SK-N-SH (cell line): ENCODE measurements at places on chromosomes 12 and 14. TPM values are rescaled to one million over a fixed set of nuclear protein-coding genes. Genes with fewer than 3 reads are reported as not detected.

C12orf50 gene
- 0.03 and 0.10 TPM in 2 replicates for polyA plus RNA-seq

KLRF1 gene
- polyA plus RNA-seq, result not detected in 2 replicates

SAMD15 gene
- 1.7 and 3.0 TPM in 2 replicates for polyA plus RNA-seq

RNASE7 gene
- polyA plus RNA-seq, result not detected in 2 replicates

RTL1 gene
- polyA plus RNA-seq, result 0.05 and 0.07 TPM in 2 replicates

BCL2L2 gene
- polyA plus RNA-seq, result 30.6 and 49.4 TPM in 2 replicates

KSR2 gene
- 0.12 and 0.15 TPM in 2 replicates for polyA plus RNA-seq

MYO1H gene
- not detected in 2 replicates for polyA plus RNA-seq

PTPRB gene
- polyA plus RNA-seq, result 1.1 and 2.0 TPM in 2 replicates

FOXN4 gene
- 0.03 and 0.10 TPM in 2 replicates for polyA plus RNA-seq

GPRC5D gene
- polyA plus RNA-seq, result not detected in 2 replicates

ANG gene
- 3.6 and 3.9 TPM in 2 replicates for polyA plus RNA-seq
